Fibroblast of villous mesenchyme (primary cell): ENCODE measurements at places on chromosomes 12 and 14. TPM values are rescaled to one million over a fixed set of nuclear protein-coding genes. Genes with fewer than 3 reads are reported as not detected.

The THAP2 gene
- total RNA-seq = 2.6 and 6.0 TPM in 2 replicates

The AKAP6 gene
- total RNA-seq = 3.9 and 7.1 TPM in 2 replicates

The OTUB2 gene
- total RNA-seq = 0.97 and 1.3 TPM in 2 replicates

The C12orf57 gene
- total RNA-seq = 94.7 and 96.7 TPM in 2 replicates

The GLS2 gene
- total RNA-seq = under 0.01 TPM in 1 of 2 replicates, not detected in the other
